ENCODE measurements at places on chromosomes 11 and 22. TPM values are rescaled to one million over a fixed set of nuclear protein-coding genes. Genes with fewer than 3 reads are reported as not detected.

GRK2 gene
- total RNA-seq, result 295 TPM

YAP1 gene
- total RNA-seq, result 1.1 TPM

B4GALNT4 gene
- total RNA-seq, result 4.1 TPM

SULT4A1 gene
- not detected for total RNA-seq

ANO9 gene
- total RNA-seq, result 28.9 TPM

RBM4 gene
- 85.9 TPM for total RNA-seq

DNA sequence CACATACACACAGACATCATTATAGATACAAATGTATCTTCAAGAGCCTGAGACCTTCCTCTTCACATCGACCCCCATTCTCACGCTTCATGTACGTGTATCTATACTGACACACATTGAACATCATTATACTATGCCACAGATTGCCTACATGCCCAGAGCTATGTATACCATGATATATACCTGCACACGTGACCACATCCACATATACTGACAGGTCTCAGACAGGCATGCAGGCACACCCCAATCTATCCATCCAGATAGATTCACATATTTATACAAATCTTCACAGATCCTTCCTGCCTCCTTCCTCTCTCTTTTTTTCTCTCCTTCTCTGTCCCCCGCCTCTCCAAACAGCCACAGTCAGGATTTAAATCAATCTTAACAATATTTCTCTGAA, 140.1 kb downstream of the CEP164 start:
- H3K27ac ChIP-seq, result no peak overlapping the region
- no peaks in the 10 kb centered on the region for H3K27me3 ChIP-seq
- no peak overlapping the region for H3K4me3 ChIP-seq

GRCh38 chr11:14619603-14620531, 23.7 kb upstream of the PDE3B start:
- no peaks in the 10 kb centered on the region for H3K27me3 ChIP-seq
- DNase-seq, result no peak
- H3K4me3 ChIP-seq, result no peak overlapping the region
- peaks cover 11% of the 10 kb centered on the region for H3K36me3 ChIP-seq
- peaks cover 61% of the 10 kb centered on the region for H3K4me1 ChIP-seq

DNA sequence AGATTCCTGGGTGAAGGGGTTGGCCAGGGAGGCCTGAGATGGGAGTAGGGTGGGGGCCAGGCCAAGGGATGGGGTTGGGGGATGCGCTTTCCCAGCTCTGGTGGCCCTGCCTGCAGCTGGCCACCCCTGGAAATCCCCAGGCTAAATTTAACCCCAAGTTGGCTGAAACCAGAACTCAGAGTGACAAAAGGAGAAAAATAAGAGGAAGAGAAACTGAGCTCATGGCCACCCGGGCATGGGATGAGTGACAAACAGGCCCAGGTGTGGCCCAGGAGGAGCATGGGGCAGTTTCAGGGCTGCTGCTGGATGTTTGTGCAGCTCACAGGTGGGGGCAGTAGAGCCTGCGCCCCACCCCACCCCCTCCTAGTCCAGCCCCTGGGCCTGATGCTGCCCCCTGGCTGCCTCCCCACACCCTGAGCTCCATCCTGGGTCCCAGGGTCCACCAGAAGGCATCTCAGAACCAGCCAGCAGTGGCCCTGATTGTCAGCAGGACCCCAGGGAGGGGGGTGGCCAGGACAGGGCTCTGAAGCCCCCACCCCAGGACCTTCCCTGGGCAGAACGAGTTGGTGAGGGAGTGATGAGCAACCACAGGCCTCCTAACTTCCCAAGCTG, 48.0 kb downstream of the IGLL5 start:
- H3K27me3 ChIP-seq, result no peaks in the 10 kb centered on the region
- H3K36me3 ChIP-seq, result no peaks in the 10 kb centered on the region

DNA sequence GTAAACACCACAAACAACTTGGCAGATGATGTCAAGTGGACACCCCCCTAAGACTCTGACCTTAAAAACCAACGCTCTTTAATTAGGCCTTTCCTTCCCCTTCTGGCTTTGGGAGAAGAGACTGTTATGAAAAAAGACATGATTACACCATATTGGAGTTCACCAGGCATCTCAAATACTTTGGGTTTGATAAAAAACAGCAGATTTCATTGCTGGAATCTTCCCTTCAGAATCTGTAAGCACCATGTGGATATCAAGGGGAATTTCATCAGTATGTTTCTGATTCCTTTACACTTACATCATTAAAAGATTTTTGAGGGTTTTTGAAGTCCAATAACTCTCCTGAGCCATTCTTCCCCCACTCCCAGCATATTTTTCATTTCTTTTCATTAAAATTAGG, 85.6 kb downstream of the KIRREL3 start:
- no peak overlapping the region for H3K4me3 ChIP-seq
- no peak overlapping the region for H3K27ac ChIP-seq
- H3K4me1 ChIP-seq, result no peaks in the 10 kb centered on the region
- no peak for DNase-seq
- H3K36me3 ChIP-seq, result no peaks in the 10 kb centered on the region
- no peaks in the 10 kb centered on the region for H3K27me3 ChIP-seq

DNA sequence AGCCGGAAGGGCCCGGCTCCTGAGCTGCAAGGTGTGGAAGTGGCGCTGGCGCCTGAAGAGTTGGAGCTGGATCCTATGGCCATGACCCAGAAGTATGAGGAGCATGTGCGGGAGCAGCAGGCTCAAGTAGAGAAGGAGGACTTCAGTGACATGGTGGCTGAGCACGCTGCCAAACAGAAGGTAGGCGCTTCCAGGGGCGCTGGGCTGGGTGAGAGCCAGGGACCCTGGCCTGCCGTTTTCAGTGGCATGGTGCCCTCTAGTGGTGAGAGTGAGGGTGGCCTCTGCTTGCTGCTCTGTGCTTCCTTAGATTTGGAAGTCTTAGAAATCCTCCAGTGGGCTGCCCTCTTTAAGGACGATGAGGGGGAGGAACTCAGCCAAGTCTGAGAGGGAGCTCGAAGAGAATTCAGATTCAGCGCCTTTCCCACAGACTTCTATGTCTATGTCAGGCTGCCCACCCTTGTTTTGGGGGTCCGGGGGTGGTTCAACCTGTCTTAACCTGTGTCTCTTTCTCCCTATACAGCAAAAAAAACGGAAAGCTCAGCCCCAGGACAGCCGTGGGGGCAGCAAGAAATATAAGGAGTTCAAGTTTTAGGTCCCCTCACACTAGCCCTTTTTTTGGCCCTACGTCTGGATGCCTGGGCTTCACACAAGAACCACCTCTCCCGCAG, 1.8 kb upstream of the PACS1 start:
- peak overlapping the region; percentile 97 for H3K27ac ChIP-seq
- peaks cover 57% of the 10 kb centered on the region for H3K36me3 ChIP-seq
- H3K4me1 ChIP-seq, result peaks cover 64% of the 10 kb centered on the region

- peaks cover 2% of the 10 kb centered on the region for H3K4me1 ChIP-seq
- H3K27ac ChIP-seq, result no peak overlapping the region
- peaks cover 16% of the 10 kb centered on the region for H3K36me3 ChIP-seq
- H3K27me3 ChIP-seq, result no peaks in the 10 kb centered on the region
- no peak for DNase-seq
Measured at GRCh38 chr11:68362801-68363379, 50.5 kb downstream of the LRP5 start.

- no peak overlapping the region for H3K4me3 ChIP-seq
- peak; percentile 73 for DNase-seq
- H3K27ac ChIP-seq, result no peak overlapping the region
- no peaks in the 10 kb centered on the region for H3K36me3 ChIP-seq
Measured at GRCh38 chr11:34492806-34493414, 20.7 kb downstream of the ELF5 start.

GRCh38 chr11:88282747-88283515, 54.6 kb downstream of the CTSC start:
- H3K36me3 ChIP-seq, result peaks cover 9% of the 10 kb centered on the region
- no peaks in the 10 kb centered on the region for H3K4me1 ChIP-seq
- no peak overlapping the region for H3K27ac ChIP-seq
- H3K4me3 ChIP-seq, result no peak overlapping the region
- no peak for DNase-seq
- no peaks in the 10 kb centered on the region for H3K27me3 ChIP-seq

DNA sequence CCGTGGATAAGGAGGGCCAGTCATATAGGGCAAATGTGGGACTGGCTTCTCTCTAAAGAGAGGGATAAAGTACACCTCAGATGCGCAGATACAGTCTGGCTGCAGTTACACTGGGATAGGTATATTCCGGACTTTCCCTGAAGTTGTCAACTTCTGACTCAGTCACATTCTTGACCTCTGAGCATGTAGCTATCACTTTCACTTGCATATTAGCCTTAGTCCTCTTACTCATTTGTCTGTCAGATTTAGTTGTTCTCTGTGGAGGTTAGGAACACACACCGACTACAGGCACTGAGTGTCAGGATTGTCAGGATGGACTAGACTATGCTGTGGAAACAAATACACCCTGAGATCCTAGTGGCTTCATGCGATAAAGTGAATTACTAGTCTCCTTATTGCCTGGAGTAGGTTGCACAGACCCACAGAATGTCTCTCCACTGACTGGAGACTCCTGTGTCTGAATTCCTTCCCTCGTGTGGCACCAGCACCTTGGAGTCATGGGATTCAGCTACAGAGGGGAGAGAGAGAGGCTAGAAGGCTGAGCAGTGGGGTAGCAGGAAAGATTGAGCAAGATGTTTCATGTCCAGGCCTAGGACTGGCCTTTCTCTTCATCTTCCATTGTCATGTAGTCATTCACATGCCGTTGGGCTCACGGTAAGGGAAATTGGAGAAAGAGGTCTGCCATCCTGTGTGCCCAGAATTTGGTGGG, 654.3 kb downstream of the NTM start:
- H3K4me3 ChIP-seq, result no peak overlapping the region
- no peak for DNase-seq
- H3K36me3 ChIP-seq, result peaks cover 1% of the 10 kb centered on the region
- no peak overlapping the region for H3K27ac ChIP-seq
- H3K27me3 ChIP-seq, result no peaks in the 10 kb centered on the region

DNA sequence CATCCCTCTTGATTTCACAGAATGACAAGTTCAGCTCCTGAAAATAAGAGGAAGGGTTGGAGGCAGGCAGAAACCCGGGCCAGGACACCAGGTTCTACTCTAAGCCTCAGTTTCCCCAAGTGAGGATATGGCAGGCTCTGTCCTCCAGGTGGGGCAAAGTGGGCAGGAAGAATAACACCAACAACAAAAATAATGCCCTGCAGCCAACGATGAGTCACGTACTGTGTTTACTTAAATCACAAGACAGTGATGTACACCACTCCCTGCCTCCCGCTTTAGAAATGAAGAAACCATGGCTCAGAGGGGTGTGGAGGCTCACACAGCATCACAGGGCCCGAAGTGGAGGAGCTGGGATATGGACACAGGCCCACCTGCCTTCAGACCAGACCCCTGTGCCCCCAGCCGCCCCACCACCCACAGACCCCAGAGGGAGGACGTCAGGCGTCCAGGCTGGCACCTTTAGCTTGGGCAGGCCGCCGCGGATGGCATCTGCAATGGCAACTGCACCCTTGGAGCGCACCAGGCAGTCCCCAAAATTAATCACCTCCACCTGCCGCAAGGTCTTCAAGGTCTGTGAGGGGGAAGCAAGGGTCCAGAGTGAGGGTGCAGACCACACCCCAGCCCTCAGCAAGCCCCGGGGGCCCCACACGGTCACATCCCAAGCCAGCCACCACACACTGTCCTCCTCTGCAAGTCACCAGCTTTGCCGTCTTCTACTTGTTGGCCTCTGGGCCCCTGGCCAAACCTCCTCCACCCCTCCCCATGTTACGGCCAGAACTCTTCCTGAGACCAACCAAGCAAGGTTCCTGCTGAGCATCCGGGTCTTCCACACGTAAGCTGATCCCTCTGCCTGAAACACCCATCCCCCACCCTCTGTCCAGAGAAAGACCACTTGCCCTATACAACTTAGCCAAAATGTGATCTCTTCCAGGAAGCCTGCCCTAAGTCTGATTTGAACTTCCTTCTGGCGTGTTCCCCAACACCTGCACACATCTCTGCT, 15.8 kb upstream of the CHADL start:
- H3K27ac ChIP-seq, result no peak overlapping the region
- no peaks in the 10 kb centered on the region for H3K27me3 ChIP-seq
- H3K4me1 ChIP-seq, result no peaks in the 10 kb centered on the region
- peaks cover 44% of the 10 kb centered on the region for H3K36me3 ChIP-seq
- no peak overlapping the region for H3K4me3 ChIP-seq

GRCh38 chr11:75873417-75874221, 58.6 kb downstream of the UVRAG start:
- no peak overlapping the region for H3K27ac ChIP-seq
- no peak for DNase-seq
- no peak overlapping the region for H3K4me3 ChIP-seq
- no peaks in the 10 kb centered on the region for H3K27me3 ChIP-seq
- no peaks in the 10 kb centered on the region for H3K36me3 ChIP-seq

DNA sequence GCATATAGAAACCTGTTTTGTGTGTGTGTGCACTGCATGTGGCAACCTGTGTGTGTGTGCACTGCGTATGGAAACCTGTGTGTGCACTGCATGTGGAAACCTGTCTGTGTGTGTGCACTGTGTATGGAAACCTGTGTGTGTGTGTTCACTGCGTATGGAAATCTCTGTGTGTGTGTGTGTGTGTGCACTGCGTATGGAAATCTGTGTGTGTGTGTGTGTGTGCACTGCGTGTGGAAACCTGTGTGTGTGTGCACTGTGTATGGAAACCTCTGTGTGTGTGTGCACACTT, 72.2 kb upstream of the CCND1 start:
- H3K27me3 ChIP-seq, result peaks cover 6% of the 10 kb centered on the region
- no peak overlapping the region for H3K4me3 ChIP-seq
- H3K27ac ChIP-seq, result no peak overlapping the region
- no peak for DNase-seq

GRCh38 chr11:326842-327580, 6.4 kb upstream of the IFITM3 start:
- H3K36me3 ChIP-seq, result no peaks in the 10 kb centered on the region
- peak; percentile 92 for DNase-seq
- H3K27me3 ChIP-seq, result no peaks in the 10 kb centered on the region
- H3K4me3 ChIP-seq, result peak overlapping the region; percentile 72
- H3K27ac ChIP-seq, result peak overlapping the region; percentile 98

GRCh38 chr11:78270971-78271370, 82.3 kb downstream of the USP35 start:
- no peaks in the 10 kb centered on the region for H3K4me1 ChIP-seq
- no peak overlapping the region for H3K27ac ChIP-seq
- H3K36me3 ChIP-seq, result peaks cover 10% of the 10 kb centered on the region
- no peak overlapping the region for H3K4me3 ChIP-seq
- no peaks in the 10 kb centered on the region for H3K27me3 ChIP-seq

GRCh38 chr11:130513132-130513531, 64.7 kb downstream of the ADAMTS15 start:
- no peak for DNase-seq
- peaks cover under 1% of the 10 kb centered on the region for H3K27me3 ChIP-seq
- no peak overlapping the region for H3K27ac ChIP-seq
- H3K36me3 ChIP-seq, result peaks cover under 1% of the 10 kb centered on the region
- no peak overlapping the region for H3K4me3 ChIP-seq

- H3K4me3 ChIP-seq, result peak overlapping the region; percentile 32
- peaks cover 42% of the 10 kb centered on the region for H3K36me3 ChIP-seq
- peak overlapping the region; percentile 97 for H3K27ac ChIP-seq
- DNase-seq, result no peak
Measured at GRCh38 chr11:64863391-64864060, 14.9 kb downstream of the EHD1 start.

DNA sequence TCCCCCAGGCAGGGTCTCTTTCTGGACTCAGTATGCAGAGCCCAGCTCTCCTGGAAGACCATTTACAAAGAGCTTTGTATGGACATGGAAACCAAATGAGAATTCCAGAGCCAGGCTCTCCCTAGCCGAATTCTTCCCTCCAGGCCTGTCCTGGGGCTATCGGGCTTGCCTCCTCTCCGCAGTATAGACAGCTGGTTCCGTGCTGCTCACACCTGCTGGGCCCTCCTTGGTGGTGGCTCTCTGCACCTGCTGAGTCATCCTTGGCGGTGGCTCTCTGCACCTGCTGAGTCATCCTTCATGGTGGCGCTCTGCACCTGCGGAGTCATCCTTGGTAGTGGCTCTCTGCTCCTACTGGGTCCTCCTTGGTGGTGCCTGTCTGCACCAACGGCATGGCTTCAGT, 743.5 kb downstream of the BRD1 start:
- no peak overlapping the region for H3K4me3 ChIP-seq
- peaks cover 4% of the 10 kb centered on the region for H3K27me3 ChIP-seq
- no peak overlapping the region for H3K27ac ChIP-seq
- H3K36me3 ChIP-seq, result no peaks in the 10 kb centered on the region
